ENCODE measurements at places on chromosomes 7 and 10. TPM values are rescaled to one million over a fixed set of nuclear protein-coding genes. Genes with fewer than 3 reads are reported as not detected.

The NOD1 gene
- total RNA-seq: 15.2 TPM

The ZNF33A gene
- 72.9 TPM for total RNA-seq

DNA sequence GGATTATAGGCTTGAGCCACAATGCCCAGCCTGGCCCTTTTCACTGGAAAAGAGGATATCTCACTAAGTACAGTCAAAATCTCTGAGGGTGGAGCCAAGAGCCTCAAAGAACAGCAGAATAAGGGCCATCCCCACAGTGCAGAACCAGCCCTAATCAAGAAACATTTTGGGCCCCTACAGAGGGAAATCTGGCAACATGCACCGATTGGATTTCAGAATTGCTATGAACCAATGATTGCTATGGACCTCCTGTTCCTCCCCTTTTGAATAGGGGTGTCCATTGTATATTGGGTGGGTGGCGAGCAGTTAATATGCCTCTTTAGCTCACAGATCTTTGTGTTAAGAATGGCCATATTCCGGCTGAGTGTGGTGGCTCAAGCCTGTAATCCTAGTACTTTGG lies 42.7 kb downstream of the SKIDA1 start:
- no peak for DNase-seq

The HKDC1 gene
- total RNA-seq: 5.8 TPM

The AGR3 gene
- total RNA-seq: 74.0 TPM

The PHKG1 gene
- not detected for total RNA-seq

The C7orf33 gene
- not detected for total RNA-seq

The CDC14C gene
- total RNA-seq: not detected

- DNase-seq: no peak
Observed at GRCh38 chr7:30379741-30380140, 95.3 kb downstream of the ZNRF2 start.

GRCh38 chr10:44512431-44513022 lies 127.6 kb upstream of the CXCL12 start:
- no peak for DNase-seq

- no peak for DNase-seq
Observed at GRCh38 chr10:119932631-119933030, 40.1 kb downstream of the SEC23IP start.

The SH2D4B gene
- not detected for total RNA-seq

DNA sequence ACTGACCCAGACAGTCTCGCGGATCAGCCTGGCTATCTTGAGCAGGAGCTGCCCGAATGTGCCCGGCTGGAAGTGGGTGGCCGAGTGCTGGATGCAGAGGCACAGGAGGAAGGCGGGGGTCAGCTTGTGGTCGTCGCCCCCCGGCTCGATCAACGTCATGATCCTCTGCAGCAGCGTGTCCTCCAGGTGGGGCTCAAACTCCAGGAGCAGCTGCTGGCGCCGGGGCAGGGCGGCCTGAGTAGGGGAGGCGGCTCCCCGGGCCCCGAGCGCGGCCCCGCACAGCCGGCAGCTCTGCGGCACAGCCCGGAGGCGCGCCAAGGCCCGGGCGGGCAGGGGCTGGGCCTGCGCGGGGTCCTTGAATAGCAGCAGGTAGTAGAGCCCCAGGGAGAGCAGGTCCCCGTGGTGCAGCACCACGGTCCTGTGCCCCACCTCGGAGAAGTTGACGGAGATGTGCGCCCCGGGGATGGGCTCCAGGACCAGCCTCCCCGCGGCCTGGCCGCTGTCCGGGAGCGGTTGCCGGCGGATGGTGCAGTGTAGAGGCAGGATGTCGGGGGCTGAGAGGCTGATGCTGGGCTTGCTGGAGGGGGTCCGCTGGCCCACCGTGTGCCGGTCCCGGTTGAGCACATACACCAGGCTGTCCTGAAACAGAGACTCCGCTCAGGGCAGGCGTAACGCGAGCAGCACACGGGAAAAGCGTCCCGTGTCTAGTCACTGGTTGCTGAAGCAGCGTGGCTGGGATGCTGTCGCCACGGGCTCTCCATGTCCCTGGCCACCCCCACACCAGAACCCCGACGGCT lies 27.0 kb downstream of the PAPOLB start:
- no peak for DNase-seq

- no peak for DNase-seq
Observed at GRCh38 chr7:87934699-87935383, 790 bp downstream of the ADAM22 start.

DNA sequence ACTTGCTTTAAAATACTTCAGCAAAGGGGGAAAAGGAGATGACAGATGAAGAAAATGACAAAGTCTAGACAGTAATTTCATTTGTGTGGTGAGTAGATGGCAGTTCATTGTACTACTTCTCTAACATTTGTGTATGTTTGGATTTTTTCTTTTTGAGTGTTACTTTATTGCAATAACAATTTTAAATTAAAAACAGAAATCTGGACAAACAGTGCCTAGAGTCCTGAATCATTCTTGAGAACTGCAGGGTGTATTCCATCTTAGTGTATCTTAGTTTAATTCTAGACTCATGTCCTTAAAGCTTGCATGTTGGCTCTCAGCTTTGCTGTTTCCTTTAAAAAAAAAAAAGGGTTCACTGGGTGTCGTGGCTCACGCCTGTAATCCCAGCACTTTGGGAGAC lies 31.1 kb downstream of the HOXA1 start:
- no peak for DNase-seq

DNA sequence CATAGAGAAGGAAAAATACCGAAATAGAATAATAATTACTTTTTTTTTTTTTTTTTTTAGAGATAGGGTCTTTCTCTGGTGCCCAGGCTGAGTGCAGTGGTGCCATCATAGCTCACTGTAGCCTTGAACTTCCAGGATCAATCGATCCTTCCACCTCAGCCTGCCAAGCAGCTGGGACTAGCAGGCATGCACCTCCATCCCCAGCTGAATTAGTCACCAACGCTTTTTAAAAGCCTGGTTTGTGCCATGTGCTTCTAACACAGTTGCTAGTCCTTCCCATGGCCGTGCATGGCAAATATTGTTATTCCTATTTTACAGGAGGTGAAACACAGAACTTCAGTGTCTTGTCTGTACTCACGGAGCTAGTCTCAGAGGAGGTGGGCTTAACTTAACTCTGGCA lies 23.2 kb downstream of the LYZL2 start:
- DNase-seq: no peak

The STEAP1 gene
- total RNA-seq: 3.2 TPM

- no peak for DNase-seq
Observed at GRCh38 chr7:101159696-101160674, 5.4 kb downstream of the VGF start.

DNA sequence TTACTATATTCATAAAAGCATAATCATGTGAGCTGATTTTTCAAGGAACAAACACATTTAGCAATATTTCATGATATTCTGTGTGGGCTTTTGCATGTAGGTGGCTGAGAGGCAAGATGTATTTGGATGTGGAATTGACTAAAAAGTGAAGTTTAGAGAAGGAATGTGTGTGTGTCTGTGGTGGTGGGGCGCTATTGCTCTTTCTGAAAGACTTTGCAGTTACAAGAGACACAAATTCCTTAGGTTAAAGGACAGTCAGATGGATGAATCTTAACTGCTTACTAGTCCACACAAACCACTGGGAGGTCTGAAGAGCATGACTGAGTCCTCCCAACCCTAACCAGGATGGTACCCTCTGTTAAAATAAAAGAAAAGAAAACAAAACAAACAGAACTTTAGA lies 200.1 kb downstream of the SDHAF3 start:
- no peak for DNase-seq

The TRPV5 gene
- not detected for total RNA-seq
